Neural progenitor cell (in vitro differentiated cells): ENCODE measurements at places on chromosomes 3 and 15. TPM values are rescaled to one million over a fixed set of nuclear protein-coding genes. Genes with fewer than 3 reads are reported as not detected.

DNA sequence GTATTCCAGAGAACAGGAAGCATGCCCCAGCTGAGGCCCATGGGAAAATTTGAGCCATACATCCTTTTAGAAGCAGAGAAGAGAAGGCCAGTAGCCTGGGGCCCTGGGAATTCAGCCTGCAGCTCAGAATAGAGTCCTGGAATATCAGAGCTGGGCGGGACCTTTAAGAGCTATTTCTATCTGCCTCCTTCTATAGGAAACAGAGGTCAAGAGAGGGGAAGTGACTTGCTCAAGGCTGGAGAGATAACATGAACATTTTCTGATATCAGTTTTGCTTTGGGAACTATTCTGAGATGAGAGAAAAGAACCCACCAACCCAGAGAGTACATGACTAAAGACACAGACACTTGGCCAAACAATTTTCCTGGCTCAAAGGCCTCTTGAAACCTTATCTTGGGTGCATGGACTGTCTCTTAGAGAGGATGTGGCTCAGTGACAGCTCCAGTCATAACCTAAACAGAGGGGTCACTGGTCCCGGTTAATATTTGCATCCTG lies 26.0 kb downstream of the MASP1 start:
- no peak for DNase-seq

- DNase-seq: no peak
These were observed 116.5 kb downstream of the LRRK1 start for GRCh38 chr15:101035611-101036010.

DNA sequence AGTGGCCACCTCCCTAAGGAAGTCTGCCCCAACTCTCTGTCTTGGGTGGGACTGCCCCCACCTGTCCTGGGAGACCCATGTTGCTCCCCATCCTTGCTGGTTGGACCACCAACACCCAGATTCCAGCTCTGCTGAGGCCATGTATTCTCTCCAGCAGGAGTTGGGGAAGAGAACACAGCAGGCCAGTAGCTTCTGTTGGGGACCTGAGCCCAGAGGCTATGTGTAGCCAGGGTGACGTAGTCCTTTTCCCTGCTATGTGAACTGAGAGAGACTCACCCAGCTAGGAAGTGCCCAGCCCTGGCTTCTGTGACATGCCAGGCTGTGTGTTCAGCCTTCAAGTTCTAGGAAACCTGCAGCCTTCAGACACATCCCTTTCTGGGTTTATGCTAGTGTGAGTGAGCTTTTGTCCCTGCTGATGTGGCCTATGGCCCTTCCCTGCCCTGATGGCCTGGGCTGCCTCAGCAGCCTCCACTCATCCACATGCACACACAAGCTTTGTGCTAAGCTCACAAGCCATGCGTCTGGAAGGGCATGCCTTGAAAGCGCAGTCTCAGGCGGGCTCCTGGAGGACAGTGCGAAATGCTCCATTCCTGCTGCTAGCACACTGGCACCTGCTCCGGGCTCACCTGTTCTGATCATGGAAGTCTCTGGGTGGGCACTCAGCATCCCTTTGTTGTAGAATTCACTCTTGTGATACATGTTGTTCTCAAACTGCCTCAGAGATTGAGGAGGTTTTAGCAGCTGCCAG lies 42.6 kb downstream of the KY start:
- no peak for DNase-seq

Gene PLSCR5
- total RNA-seq: not detected in 2 replicates

Gene SAMD7
- not detected in 2 replicates for total RNA-seq

Gene SENP2
- total RNA-seq: 46.5 and 48.4 TPM in 2 replicates

GRCh38 chr3:74661672-74662071 lies 47.2 kb upstream of the CNTN3 start:
- DNase-seq: no peak

Gene ALPK3
- 5.4 and 9.5 TPM in 2 replicates for total RNA-seq

Gene SMCO1
- total RNA-seq: not detected in 2 replicates

Gene AGTR1
- 0.09 TPM in 1 of 2 replicates, not detected in the other for total RNA-seq

Gene SHF
- 32.2 and 53.7 TPM in 2 replicates for total RNA-seq

- DNase-seq: no peak
These were observed at the start of gene LTF for GRCh38 chr3:46464326-46465195. Gene LTF (minus strand): TSS chr3:46464905. CDS start chr3:46464867, 38 bp downstream.

Gene LXN
- total RNA-seq: 20.7 and 25.9 TPM in 2 replicates

- no peak for DNase-seq
These were observed 92.0 kb downstream of the CADM2 start for GRCh38 chr3:85050821-85051220.

GRCh38 chr3:197539651-197540051 lies 16.1 kb downstream of the BDH1 start:
- DNase-seq: no peak
